WTC11 (cell line): ENCODE measurements at places on chromosomes 13 and 19.

- no peak for DNase-seq
Measured at GRCh38 chr13:60392131-60392530, 4.9 kb upstream of the TDRD3 start.

DNA sequence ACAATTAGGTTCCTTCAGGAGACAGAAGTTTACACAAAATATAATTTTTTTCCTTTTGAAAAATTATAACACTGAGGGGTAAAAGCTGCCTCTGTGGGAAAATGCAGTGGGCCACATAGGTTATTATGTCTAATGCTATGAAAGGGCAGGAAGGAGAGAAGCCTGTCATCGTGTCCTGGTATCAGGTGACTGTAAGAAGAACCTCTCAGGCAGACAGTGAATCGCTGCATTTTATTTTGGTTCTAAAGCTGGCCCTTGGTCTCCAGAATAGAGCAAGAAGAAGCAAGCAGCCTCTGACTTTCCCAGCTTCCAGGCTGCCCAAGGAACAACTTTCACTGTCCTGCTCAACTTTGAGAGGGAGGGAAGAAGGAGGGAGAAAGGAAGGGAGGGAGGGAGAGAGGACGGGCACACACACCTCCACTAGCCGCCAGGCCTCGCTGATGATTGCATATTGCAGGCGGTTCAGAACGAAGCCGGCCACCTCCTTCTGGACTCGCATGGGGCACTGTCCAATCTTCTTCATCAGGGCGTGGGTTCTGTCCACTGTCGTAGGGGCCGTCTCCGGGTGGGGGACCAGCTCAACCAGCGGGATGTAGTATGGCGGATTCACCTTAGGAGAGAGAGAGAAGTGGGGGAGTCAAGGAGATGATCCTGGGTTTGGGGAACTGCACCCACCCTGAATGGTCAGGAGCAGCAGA lies 93.8 kb downstream of the CRYL1 start:
- no peak for DNase-seq

DNA sequence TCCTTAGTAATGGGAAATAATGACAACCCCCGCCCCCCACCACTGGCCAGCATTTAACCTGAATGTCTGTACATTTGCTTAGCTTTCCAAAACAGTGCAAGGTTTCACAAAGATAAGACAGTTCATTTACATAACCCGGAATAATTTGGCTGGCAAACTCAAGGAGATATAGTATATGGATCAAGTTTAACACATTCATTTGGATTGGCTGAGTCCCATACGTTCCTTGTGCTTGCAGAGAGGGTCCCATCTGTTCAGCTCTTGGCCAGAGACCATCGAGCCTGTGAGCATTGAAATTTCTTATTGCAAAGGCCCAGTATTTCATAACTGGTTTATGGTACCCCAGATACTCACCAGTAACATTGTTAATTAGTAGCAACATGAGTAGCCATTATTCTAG lies 116.5 kb downstream of the GPC6 start:
- DNase-seq, result no peak

DNA sequence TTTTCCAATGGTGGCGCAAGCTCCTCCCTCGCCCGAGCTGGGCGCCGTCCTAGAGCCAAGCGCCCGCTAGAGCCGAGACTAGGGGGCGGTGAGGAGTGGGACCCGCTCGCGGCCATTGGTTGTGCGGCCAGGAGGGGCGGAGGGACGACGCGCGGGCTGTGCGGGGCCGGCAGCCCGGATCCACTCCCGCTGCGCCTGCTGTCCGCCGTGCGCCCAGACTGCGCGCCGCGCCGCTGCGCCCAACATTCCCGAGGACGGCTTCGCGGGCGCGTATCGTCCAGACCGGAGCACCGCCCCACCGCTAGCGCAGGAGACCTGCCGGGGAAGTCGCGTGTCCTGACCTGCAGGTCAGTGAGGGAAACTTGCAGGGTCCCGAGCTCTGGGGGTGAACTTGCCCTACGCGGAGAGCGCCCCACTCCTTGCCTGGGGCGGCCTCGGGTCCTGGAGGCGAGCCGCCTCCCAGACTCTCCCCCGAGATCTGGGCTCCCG lies at the start of gene SERTM1:
Gene SERTM1, plus strand, starts transcription at position 183 of the 489 bp plus-strand sequence. CDS start 21,059 bp downstream, outside the sequence.
- DNase-seq, result peak; percentile 82

GRCh38 chr19:20077791-20078463 lies at the start of gene ZNF90:
ZNF90 (plus strand) TSS chr19:20078000; CDS start chr19:20078133, 133 bp downstream.
- peak; percentile 95 for DNase-seq

DNA sequence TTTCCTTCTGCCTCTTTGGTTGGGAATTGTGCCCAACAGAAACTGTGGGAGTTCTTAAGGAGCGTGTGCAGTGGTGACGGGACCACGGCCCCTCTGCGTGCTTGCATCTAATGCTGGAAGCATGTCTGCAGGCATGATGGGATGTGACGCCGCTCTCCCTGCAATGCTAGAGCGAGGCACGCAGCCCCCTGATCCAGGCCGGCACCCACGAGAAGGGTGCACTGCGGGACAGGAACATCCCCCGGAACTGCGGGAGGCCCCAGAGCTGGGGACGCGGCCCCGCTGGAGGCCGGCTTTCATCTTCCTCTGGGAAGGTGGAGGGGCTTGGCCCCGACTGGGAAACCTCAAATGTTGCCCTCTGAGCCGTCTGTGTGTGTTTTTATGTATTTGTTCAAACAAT lies 32.7 kb downstream of the TMEM255B start:
- DNase-seq, result no peak

DNA sequence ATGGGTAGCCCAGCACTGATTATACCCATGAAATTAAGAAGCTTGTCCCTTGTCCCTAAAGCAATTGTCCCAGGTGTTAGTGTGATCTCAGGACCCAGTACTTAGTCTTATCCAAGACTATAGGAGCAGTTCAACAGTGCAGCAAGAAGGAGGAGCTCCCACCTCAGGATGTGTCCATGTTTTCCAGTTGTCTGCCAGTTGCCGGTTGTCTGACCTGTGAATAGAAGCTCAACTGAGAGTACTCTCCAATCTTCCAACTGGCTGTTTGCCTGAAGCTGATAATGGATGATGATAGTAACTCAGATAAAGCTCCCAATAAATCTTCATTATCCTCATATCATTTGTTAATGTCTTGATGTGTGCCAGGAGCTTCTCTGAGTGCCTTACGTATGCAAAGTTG lies 107.2 kb upstream of the HTR2A start:
- DNase-seq, result no peak

DNA sequence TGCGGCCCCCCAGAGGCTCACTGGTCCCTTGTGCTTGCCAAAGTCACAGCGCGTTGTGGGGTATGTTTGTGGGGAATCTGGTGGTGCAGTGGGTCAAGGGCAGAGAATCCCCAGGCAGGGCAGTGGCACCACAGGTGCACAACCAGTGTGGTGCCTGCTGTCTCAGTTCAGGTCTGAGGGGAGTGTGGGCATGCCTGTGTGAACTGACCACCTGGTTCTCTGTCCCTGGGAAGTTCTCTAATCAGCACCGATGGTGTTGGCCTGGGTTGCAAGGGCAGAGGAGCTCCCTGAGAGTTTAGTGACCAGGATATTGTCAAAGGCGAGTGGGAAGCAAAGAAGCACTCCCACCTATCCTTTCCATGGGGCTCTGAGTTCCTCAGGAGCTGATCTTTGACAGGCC lies 37.7 kb downstream of the ACSBG2 start:
- DNase-seq, result no peak

- DNase-seq, result no peak
Measured at GRCh38 chr13:84845907-84846619, 953.2 kb downstream of the SLITRK6 start.

DNA sequence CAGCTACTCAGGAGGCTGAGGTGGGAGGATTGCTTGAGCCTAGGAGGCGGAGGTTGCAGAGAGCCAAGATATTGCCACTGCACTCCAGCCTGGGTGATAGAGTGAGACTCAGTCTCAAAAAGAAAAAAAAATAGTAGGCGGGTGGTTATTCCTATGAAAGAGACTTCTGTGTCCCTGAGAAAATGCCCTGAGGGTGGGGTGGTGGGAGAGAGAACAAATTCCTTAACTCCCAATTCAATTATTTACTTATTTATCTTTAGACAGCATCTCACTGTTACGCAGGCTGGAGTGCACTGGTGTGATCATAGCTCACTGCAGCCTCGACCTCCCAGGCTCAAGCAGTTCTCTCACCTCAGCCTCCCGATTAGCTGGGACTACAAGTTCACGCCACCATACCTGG lies 10.3 kb upstream of the EEF2 start:
- DNase-seq, result no peak

DNA sequence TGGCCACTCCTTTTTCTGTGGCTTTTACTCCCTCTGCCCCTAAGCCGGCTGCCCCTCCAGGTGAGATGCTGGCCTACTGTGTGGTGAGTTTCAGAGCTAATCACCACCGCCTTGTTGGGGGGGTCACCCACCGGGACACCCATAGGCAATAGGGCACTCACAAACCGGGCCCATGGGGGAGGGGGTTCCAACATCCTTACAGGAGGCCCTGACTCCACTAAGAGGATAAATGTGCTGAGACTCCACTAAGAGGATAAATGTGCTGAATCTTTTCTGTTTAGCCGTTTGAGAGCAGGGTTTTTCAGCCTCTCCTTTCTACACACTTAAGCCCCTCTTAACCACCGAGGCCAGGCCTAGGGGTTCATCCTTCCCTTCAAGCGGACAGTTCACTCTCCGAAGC lies 73.7 kb downstream of the SLC15A1 start:
- DNase-seq, result no peak

DNA sequence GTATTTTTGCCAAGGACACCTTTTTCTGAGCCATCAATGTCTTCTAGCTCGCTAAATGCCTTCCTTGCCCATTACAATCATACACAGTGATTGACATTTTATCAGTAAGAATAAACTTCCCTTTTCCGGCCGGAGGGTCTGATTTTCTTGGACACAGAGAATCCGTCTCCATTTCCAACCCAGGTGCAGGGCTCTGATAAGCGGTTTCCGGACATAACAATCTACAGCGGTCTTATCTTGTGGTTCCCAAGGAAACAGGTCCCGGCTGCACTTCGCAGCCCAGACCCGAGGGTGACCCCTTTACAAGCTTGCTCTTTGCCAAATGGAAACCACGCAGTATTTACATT lies 5.1 kb upstream of the ZNF77 start:
- no peak for DNase-seq

GRCh38 chr13:51244637-51245405 lies 22.6 kb downstream of the FAM124A start:
- DNase-seq, result peak; percentile 64

DNA sequence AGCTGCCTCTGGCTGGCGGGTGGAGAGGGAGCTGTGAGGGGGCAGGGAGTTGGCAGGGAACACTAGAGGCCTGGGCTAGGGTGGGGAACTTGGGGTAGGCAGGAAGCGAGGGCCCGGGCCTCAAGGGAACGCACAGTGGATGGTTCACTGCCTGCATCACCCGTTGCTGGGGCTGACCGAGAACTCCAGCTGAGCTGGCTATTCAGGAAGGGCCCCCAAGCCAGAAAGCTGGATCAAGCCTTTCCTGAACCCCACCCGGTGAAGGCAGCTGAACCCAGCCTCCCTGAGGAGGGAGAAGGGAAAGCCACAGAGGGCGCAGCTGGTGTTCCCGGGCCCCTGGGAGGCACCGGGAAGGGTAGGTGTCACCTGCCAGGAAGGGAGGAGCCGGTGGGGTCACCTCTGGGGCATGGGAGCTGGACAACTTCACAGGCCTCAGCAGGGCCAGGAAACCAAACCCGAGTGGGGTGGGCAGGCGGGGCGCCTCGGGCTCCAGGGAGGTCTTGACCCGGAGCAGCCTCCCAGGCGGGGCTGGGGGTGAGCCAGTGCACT lies 13.9 kb downstream of the PALM start:
- DNase-seq, result no peak

DNA sequence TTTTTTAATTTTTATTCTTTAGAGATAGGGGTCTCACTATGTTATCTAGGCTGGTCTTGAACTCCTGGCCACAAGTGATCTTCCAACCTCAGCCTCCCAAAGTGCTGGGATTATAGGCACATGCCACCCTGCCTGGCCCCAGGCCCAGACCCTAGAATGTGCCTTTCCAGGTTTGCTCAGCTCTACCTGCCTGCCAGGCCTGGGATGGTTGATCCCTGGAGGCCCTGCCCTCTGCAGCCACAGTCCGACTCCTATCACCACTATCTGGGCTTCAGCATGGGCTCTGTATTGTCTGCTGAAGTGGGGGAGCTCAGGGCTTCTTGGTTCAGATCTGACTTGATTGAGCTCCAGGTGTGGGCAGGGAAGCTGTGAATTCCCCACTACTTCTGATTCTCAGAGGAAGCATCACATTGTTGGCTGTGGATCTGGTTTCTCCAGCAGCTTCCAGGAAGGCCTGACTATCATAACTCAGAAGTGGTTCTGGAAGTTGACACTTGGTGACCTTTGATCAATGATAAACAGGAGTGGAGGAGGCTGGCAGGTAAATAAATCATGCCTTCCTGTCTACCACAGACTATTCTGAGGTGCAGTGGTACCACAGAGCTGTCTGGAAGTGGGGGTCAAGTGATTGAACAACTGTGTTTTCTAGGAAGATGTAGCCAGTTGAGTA lies 71.9 kb downstream of the OLFM4 start:
- no peak for DNase-seq

GRCh38 chr13:112812306-112813055 lies 122.6 kb downstream of the ATP11A start:
- no peak for DNase-seq
